Activated naive CD8-positive, alpha-beta T cell treated with anti-CD3 and anti-CD28 coated beads, Interleukin-2, amount 10 ng/mL, durations not matched to agents 7 days and 5 days (primary cell): ENCODE measurements at places on chromosomes 5 and 9. TPM values are rescaled to one million over a fixed set of nuclear protein-coding genes. Genes with fewer than 3 reads are reported as not detected.

DNA sequence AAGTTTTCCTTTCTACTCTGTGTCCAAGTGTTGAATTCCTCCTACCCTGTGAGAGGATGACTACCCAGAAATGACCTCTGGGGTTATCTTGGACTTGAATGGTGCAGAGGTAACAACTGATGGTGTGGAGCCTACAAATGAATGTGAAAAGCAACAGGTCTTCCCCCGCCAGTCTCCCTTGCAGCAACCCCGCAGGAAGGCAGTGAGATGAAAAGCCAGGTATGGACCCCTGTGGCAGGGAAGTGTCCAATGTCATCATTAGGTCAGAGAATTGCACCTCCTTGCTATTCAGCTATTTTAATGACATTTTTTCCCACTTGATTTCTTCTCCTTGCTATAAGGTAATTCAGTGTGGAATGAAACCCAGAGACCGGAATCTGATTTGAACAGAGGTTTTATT is 58.5 kb downstream of the MAT2B start:
- H3K4me1 ChIP-seq = peaks cover 4% of the 10 kb centered on the region
- no peaks in the 10 kb centered on the region for H3K36me3 ChIP-seq
- H3K27me3 ChIP-seq = peaks cover 46% of the 10 kb centered on the region
- no peak for DNase-seq
- no peak overlapping the region for H3K27ac ChIP-seq
- no peak overlapping the region for H3K4me3 ChIP-seq

PCA3 gene
- not detected for total RNA-seq

GRCh38 chr9:16870596-16871335 is at the start of gene BNC2:
Gene BNC2, minus strand, starts transcription at chr9:16870670. Its CDS starts 22 bp downstream, at chr9:16870648.
- peaks cover 5% of the 10 kb centered on the region for H3K4me1 ChIP-seq
- H3K36me3 ChIP-seq = peaks cover 2% of the 10 kb centered on the region
- peaks cover 54% of the 10 kb centered on the region for H3K27me3 ChIP-seq
- H3K27ac ChIP-seq = no peak within 1 kb of the TSS
- peak within 1 kb of the TSS; percentile 82 for H3K4me3 ChIP-seq
- peak; percentile 28 for DNase-seq

DNA sequence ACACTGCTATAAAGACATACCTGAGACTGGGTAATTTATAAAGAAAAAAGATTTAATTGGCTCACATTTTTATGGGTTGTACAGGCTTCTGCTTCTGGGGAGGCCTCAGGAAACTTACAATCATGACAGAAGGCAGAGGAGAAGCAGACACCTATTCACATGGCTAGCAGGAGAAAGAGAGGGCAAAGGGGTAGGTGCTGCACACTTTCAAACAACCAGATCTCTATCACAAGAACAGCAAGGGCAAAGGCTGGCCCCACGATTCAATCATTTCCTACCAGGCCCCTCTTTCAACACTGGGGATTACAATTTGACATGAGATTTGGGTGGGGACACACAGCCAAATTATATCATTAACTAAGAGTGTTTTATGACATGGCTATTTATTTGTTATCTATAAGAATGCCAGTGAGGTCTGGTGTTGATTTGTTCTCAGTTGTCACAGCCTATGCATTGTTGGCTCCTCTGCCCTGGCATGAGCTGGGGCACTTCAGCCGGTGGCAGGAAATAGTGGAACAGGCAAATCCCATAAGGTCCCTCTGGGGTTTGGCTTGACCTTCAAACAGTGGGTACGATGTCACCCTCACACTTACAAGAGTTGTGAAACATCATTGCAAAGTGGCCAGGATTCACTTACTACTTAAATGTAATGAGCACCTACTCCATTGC is 44.1 kb downstream of the SPARC start:
- DNase-seq = no peak
- H3K27ac ChIP-seq = no peak overlapping the region
- no peaks in the 10 kb centered on the region for H3K36me3 ChIP-seq

- H3K4me3 ChIP-seq = no peak overlapping the region
- H3K4me1 ChIP-seq = peaks cover 13% of the 10 kb centered on the region
- no peaks in the 10 kb centered on the region for H3K27me3 ChIP-seq
- DNase-seq = no peak
- no peak overlapping the region for H3K27ac ChIP-seq
Observed at GRCh38 chr9:112784020-112784785, 33.6 kb downstream of the SNX30 start.

DNA sequence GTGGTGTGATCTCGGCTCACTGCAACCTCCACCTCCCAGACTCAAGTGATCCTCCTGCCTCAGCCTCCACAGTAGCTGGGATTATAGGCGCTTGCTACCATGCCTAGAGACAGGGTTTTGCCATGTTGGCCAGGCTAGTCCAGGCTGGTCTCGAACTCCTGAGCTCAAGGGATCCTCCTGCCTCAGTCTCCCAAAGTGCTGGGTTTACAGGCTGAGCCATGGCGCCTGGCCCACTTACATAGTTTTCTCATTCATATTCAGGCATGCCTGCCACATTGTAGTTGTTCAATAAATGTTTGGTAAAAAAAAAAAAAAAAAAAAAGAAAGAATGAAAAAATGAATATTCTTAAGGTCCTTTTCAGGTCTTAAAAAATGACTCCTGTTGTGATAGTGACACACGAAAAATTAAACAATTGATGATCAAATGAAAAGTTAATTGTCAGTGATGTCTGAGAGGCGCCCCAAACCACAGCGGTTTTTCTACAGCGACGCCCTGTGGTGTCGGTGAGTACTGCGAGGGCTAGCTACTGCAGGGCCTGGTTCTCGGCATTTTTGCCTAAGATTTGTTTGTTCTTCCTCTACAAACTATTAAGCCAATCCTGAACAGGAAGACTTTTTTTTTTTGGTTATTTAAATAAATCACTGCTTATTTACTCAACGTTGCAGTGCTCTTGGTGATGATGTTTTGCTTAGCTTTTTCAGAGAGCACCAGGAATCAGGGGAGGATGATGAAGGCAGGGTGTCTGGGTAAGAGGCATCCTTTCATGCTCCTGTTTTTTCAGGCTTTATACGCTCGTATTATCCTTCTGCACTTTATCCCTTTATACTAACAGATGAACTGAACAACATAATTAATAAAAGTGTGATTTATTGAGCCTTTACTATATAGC is 67.0 kb upstream of the DPYSL3 start:
- DNase-seq = peak; percentile 56
- no peaks in the 10 kb centered on the region for H3K4me1 ChIP-seq
- H3K36me3 ChIP-seq = no peaks in the 10 kb centered on the region
- H3K27ac ChIP-seq = no peak overlapping the region

STK32A gene
- total RNA-seq = not detected

TAS2R1 gene
- total RNA-seq = not detected

DNA sequence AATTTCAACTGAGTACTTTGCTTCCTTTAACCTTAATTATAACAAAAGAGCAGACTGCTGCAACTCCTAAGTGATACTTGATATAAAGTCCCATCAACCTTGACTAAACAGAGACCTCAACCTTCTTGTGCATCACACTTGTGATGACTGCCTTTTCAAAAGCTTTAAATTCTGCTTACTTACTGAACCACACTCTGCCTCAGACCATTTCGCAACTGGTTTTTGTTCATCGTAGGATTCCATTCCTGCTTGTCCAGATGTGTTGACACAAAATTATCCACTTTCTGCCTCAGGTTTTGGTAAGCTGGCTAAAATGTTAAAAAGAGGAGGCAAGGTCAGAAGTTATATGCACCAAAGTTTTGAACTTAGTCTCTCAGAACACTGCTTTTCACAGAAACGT is 3.5 kb downstream of the BOD1 start:
- no peak overlapping the region for H3K27ac ChIP-seq
- H3K36me3 ChIP-seq = peaks cover 6% of the 10 kb centered on the region
- H3K4me3 ChIP-seq = no peak overlapping the region
- no peaks in the 10 kb centered on the region for H3K27me3 ChIP-seq
- H3K4me1 ChIP-seq = peaks cover 27% of the 10 kb centered on the region
